CD4-positive, alpha-beta T cell (primary cell): ENCODE measurements at places on chromosomes 12 and 14.

- DNase-seq: no peak
Observed at GRCh38 chr12:6097411-6097810, 27.1 kb downstream of the VWF start.

DNA sequence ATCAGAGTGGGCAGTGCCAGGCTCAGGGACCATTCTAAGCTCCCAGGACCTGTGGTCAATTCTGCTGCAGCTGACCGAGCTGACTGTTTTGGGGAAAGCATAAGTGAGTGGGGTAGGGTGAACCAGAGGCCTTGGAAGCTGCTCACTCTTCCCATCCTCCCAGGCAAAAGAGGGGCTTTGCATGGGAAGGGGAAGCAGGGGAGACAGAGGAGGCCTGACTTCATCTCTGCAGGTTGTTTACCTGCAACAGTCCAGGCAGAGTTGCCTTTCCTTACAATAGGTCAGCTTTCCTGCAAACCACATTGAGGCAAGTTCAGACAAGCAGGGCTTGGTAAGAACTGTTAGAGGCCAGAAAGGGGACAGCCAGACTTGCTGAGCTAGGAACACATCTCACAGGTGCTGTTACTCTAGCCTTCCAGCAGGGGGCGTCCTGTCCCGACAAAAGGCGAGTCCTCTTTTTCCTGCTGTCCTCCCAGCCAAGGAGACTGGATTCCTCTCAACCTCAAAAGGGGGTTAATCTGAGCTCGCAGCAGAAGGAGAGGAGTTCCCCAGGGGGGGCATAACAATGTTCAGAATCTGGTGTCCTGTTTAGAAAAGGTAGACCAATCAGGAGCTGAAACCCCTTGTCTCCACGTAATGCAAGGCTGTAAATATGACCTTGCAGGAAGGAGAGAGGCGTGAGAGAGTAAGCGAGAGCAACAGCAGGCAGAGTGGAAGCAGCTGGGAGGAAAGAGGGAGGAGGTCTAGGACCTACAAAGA lies 4.3 kb upstream of the DHRS2 start:
- peak; percentile 82 for DNase-seq

GRCh38 chr12:2842948-2843347 lies 8.1 kb upstream of the NRIP2 start:
- DNase-seq: no peak

DNA sequence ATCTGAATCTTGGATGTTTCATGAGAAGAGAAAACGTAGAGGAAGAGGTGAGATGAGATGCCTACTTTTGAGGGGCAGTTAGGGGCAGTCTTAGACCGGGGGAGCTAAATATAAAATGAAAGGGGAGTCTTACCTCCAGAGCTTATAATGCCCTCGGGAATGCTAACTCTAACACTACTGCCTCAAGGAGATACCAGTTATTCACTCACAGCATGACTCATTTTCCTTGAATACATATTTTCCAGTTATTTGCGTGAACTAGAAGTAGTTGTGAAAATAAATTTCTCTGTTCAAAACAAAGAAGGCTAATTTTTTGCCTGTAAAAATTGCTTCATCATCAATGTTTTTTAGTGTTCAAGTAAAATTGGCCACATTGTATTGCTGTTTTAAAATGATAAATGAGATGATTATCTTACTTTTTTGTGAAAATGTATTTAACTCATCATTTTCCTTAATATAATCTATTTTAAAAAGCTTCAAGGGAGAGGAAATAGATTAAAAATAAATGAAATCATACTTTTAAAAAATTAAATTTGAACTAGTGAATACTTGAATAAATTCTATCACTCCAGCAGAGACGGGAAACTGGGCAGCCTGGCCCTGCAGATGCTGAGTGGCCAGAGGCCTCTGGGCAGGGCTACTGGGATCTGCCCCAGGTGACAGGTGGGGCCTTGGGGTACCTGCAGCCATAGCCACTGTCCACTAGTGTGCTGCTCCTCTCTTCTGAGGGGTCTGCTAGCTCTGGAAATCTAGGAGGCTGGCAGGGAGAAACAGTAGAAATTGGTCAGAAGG lies 339.3 kb downstream of the EGLN3 start:
- DNase-seq: no peak

DNA sequence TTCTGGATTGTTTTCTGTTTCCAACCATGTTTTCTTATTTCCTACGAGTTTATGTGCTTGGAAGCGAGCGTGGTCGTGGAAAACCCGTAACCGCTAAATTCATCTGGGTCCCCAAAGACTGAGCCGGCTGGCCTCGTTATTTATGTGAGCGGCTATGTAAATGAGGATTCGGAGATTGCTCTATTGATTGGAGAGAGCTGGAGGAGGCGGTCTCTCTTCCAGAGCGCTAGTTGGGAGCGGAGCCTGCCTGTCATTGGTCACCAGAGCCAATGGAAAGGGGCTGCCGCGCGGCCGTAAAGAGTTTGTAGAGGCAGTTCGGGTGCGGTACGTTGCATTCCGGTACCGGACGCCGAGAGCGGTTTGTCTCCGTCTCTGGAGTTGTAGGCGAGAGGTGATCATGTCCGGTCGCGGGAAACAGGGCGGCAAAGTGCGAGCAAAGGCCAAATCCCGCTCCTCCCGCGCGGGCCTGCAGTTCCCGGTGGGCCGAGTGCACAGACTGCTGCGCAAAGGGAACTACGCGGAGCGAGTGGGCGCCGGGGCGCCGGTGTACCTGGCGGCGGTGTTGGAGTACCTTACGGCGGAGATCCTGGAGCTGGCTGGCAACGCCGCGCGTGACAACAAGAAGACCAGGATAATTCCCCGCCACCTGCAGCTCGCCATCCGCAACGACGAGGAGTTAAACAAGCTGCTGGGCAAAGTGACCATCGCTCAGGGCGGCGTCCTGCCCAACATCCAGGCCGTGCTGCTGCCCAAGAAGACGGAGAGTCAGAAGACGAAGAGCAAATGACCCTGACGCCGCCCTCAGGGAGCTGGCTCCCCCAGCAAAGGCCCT lies 29.0 kb downstream of the WBP11 start:
- DNase-seq: peak; percentile 97

DNA sequence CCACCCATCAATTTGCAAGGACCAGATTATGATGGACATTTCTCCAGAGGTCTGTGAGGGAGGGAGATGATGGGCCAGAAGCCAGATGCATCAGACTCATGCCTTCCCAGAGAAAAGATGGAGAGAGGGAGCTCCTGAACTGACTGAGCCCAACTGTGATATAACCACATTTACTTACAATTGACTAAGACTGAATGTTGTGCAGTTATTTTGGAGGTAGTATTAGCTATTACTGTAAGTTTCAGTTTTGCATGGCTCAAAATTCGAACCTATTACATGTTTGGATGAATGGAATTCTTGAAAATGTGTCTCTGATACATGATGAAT lies 211.1 kb upstream of the SFSWAP start:
- DNase-seq: no peak
